HEK293T (cell line): ENCODE measurements at places on chromosomes 16 and 17.

DNA sequence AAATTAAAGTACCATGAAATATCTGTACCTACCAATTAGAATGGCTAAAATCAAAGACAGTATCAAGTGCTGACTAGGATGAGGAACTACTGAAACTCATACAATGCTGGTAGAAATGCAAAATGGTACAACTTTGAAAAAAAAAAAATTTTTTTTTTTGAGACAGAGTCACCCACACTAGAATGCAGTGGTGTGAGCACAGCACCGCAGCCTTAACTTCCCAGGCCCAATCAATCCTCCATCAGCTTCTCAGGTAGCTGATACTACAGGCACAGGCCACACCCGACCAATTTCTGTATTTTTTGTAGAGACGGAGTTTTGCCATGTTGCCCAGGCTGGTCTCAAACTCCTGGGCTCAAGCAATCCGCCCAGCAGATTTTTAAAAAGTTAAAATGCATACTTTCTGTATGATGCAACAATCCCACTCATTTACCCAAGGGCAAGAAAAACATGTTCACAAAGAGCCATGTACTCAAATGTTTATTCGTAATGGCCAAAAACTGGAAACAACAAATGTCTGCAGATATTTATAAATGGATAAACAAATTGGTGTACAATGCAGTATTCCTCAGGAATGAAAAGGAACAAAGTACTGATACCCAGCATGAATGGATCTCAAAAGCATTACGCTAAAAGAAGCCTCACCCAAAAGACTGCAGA lies 8.7 kb downstream of the SMURF2 start:
- DNase-seq, result no peak

GRCh38 chr17:63998721-63999679 lies 849 bp downstream of the PRR29 start:
- DNase-seq, result no peak

- no peak for DNase-seq
Observed at GRCh38 chr17:7045492-7046126, 1.7 kb upstream of the SLC16A11 start.

GRCh38 chr17:22671110-22671509 lies 978.8 kb downstream of the KCNJ18 start:
- DNase-seq, result no peak
